ENCODE measurements at places on chromosomes 12 and 14.

DNA sequence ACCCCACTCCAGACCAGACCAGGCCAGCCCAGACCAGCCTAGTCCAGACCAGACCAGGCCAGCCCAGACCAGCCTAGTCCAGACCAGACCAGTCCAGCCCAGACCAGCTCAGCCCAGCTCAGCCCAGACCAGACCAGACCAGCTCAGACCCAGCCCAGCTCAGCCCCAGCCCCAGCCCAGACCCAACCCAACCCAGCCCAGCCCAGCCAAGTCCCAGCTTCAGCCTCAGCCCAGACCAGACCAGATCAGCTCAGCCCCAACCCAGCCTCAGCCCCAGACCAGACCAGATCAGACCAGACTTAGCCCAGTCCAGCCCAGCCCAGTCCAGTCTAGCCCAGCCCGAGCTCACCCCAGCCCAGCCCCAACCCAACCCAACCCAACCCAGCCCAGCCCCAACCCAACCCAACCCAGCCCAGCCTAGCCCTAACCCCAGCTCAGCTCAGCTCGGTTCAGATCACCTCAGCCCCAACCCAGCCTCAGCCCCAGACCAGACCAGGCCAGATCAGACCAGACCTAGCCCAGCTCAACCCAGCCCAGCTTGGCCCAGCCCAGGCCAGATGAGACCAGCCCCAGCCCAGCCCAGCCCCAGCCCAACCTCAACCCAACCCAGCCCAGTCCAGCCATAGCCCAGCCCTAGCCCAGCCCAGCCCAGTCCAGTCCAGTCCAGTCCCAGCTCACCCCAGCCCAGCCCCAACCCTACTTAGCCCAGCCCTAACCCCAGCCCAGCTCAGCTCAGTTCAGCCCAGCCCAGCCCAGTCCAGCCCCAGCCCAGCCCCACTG, 204.7 kb downstream of the BCL11B start:
- DNase-seq, result no peak

DNA sequence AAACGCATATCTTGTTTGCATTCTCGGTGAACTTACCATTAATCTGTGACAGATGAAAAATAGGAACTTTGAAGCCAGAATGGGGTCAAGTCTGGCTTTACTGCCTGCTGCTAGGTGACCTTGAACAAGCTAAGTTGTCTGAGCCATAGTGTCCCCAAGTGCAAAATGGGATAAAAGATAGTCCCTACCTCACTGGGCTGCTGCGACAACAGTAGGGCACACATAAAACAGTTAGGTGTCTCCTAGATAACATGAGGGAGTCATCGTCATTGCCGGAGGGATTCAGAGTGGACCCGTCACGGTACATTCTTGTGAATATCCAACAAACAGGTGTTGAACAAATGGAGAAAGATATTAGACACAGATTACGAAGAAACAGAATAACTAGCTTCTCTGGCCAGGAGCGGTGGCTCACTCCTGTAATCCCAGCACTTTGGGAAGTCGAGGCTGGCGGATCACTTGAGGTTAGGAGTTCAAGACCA, 71.2 kb downstream of the NINJ2 start:
- DNase-seq, result no peak

- no peak for DNase-seq
Observed at GRCh38 chr14:54715239-54715638, 148.3 kb downstream of the SAMD4A start.

GRCh38 chr14:69625299-69626131, 14.1 kb downstream of the SUSD6 start:
- no peak for DNase-seq

DNA sequence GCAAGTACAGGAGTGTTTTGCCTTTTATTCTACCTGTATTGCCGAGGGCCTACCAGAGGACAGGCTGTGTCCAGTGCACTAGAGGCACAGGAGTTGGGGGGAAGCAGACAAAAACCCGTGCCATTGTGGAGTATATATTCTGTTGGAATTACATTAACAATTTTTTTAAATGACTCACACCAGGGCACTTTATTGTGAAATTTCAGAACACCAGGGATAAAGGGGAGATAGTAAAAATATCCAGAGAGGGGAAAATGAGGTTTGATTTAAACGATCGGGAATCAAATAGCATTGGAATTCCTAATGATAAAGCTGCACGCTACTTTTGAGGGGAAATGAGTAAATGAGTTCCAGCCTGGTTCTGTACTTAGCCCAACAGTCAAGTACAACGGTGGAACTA, 123.2 kb downstream of the PELI2 start:
- DNase-seq, result no peak

DNA sequence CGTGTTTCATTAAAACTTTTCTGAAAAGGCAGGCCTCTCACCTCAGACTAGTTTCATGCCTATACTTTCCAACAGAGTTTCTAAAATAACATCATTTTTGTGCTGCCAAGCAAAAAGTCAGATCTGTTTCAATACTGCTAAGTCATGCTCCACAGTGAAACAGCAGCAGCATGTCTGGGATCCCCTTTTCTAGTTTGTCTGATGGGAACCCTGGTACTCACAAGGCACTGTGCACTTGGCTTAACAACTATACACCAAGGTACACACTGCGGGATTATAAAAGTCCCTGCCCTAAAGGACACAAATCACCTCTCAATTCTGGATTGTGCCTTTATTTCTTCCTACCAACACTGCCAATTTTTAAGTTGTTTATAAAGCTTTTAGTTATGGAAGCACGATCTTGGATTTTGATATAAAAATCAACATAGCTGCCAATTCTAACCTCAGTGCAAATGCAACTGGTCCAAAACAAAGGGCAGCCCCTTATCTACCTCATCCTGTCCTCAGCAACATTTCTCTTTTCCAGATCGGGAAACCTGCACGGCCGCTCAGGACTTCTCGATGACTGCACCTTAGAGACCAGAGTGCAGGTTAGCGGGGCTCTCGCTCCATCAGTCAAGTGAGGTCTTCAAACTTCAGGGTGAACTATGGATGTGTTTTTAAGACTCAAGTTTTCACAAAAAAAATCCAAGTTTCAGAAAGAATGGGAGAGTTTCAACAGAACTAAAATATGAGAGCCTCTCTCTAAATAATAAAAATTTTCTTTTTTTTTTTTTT, 1.7 kb upstream of the EIF5 start:
- no peak for DNase-seq

DNA sequence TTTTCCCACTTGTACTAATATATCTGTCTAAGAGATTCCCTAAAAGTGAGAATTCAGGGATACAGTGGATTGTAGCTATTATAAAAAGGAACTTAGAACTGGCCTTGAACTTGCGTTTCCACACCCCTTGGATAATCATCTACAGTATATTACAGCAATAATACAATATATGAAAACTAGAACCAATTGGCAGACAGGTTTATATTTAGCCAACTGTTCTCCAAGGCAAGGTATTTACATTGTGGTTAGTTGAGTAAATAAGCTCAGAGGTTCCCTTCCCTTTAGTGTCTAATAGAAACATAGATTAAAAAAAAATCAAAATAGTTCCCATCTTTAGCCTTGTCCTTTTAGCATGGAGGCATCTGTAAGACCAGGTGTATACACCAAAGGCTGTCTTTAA, 42.1 kb downstream of the LIMA1 start:
- peak; percentile 56 for DNase-seq

DNA sequence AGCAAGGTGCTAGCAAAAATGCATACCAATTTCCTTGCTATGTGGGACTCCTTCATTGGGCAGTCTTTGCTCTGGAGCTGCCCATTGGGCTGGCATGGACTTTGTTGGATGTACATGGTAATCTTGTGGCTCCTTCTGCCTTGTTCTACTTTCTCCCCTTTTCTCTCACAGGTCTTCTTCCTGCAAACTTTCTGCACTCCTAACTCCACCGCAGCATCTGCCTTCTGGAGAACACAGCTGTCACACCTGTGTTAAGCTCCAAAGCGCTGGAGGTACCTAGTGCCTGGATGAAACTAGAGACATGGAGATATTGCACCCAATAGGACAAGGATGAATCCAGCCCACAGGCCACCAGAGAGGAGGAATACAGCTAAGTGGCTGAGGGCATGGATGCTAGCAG, 60.7 kb upstream of the CCND2 start:
- no peak for DNase-seq

Measured in LNCaP clone FGC (cell line).